ENCODE measurements at places on chromosomes 11 and 22.

DNA sequence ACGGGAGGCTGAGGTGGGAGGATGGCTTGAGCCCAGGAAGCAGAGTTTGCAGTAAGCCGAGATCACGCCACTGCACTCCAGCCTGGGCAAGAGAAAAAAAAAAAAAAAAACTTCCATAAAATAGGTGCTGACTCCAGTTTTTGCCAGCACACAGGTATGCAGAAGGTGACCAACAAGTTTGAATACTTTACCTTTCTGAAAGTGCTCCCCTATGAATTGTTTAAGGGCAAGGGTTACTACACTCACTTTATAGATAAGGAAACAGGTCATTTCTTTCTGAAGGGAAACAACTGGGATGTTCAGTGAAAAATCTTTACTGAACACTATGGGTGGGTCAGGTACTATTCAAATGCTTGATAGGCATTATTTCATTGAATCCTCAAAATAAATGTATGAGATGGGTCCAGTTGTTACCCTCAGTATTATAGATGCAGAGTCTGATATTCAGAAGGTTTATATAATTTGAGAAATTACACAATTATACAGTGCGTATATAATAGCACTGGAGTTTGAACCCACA, 538.5 kb downstream of the INSC start:
- DNase-seq = no peak

DNA sequence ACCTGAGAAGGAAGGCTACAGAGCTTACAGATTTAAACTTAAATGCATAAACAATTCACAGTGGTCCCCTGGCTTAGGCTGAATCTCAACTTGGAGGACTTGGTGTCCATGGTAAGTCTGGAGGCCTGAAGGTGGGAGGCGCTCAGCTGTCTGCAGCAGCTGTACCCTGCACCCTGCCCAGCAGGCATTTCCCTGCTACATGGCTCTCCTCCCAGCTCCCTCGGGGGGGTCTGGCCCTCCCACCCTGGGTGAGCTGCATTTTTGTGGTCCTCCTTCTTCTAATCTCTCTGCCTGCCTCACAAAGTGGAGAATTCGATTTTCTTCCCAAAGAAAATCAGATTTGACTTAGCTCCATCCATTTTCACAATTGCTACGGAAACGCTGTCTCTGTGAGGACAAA, 273.2 kb downstream of the KIRREL3 start:
- DNase-seq = no peak

DNA sequence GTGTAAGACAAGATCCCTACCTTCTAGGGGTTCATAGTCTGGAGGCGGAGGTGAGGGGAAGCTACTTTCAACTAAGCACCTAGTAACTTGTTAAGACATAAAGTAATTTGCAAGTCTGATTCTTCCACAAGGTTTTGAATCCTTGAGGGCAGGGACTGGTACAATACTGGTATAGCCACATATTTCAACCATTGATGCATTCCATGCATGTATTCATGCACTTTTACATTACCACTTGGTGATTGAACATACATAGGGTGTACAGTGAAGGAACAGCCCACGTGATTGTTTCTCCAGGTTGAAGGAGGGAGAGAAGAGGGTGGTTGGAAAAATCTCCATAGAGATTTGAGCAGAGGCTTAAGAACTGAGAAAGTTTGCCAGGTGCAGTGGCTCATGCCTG, 62.0 kb upstream of the PAX6 start:
- no peak for DNase-seq

DNA sequence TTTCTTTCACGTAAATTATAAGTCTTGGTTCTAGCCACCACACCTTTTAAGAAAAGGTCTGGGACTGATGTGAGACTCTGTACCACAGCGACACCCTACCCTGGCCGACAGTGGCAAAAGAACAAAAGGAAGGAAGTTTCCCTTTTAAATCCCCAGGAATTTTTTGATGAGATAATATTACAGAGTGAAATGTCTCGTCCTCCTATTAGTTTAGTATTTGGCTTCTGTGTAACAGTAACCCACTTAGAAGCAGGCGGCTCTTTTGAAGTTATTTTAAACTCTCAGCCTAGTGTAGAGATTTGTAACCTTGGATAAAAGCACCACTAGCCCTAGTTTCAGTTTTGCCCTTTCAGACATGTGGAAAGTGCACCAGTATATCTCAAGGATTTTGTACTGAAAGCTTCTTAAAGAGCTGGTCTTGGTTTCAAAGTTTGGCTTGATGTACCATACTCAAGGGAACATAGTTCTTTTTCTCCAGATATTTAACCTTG, 84.1 kb downstream of the C22orf31 start:
- peak; percentile 34 for DNase-seq

DNA sequence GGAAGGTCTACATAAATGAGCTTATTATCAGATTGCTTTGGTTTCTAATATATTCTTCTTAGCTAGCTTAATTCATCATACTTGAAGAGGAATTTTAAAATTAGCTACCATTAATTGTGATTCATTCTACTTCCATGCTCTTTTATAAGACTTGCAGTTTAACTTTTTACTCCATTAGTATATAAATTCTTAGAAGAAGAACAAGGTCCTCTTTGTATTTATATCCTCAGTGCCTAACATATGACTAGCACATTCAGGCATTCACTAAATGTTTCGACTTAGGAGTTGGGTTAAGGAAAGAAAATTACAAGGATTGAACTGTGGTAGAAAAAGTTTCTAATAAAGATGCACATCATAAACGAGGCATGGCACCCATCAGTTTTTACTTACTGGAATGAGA, 1135.5 kb downstream of the JRKL start:
- no peak for DNase-seq

GRCh38 chr11:1207401-1208143, 15.3 kb upstream of the MUC5B start:
- DNase-seq = no peak

- peak; percentile 24 for DNase-seq
These were observed 602 bp downstream of the NAT10 start for GRCh38 chr11:34105957-34106504.

DNA sequence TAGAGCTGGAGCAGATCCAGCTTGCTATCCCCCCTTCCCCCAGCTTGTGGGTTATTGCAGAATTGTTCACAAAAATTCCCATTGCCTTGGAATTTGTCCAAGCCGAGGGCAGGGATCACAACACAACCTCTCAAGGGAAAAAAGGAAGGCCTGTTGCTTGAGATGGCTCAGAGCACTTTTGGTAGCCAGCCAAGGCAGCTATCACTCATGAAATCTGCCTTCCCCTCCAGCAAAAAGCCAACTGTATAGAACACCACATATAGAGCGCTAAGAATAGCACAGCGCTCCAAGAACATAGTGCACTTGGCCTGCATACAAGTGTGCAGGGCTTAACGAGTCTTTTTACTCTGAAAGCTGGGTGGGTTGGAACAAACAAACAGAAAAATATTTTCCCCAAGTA, 46.2 kb downstream of the FAM83F start:
- peak; percentile 27 for DNase-seq

GRCh38 chr11:74371269-74372052, 26.8 kb downstream of the PGM2L1 start:
- peak; percentile 95 for DNase-seq

GRCh38 chr11:126431401-126432064, 76.0 kb downstream of the ST3GAL4 start:
- peak; percentile 83 for DNase-seq

- no peak for DNase-seq
These were observed 213.1 kb downstream of the LRRC4C start for GRCh38 chr11:41246399-41246745.

GRCh38 chr22:26161746-26162145, 7.5 kb upstream of the SEZ6L start:
- no peak for DNase-seq

DNA sequence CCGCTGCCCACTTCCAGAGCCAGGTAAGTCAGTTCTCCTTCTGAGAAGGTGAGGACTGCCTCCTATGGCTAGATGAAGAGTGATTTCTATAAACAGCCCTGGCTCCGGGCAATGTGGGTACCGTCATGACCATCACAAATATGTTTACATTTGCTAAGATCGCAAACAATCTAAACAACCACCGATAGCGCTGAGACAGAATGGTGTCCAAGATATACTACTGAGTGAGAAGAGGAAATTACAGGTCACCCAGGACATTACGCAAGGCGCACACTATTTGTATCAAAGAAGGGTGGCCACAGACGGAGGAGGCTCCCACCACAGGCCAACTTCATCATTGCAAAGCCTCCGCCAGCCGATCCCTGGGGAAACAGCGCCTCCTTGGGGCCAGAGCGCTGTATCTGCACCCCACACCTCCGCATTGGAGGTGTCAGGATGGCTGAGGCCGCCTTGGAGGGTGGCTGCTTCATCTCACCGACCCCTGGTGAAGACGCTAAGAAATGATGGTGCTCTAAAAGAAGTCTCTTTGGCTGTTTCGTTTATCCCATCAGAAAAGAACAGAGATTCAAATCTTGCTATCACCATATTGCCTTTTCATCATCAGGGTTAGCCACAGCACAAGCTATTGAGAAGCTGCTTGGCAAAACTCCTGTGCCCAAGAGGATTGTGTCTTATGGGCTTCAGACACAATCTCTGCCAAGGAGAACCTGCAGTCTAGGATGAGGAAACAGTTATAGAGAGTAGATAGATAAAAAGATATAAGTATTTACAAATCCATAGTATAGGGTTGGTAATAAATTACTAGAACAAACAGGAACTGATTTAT, 12.3 kb upstream of the ASRGL1 start:
- peak; percentile 51 for DNase-seq

- no peak for DNase-seq
These were observed 32.4 kb upstream of the CD44 start for GRCh38 chr11:35106595-35106994.

DNA sequence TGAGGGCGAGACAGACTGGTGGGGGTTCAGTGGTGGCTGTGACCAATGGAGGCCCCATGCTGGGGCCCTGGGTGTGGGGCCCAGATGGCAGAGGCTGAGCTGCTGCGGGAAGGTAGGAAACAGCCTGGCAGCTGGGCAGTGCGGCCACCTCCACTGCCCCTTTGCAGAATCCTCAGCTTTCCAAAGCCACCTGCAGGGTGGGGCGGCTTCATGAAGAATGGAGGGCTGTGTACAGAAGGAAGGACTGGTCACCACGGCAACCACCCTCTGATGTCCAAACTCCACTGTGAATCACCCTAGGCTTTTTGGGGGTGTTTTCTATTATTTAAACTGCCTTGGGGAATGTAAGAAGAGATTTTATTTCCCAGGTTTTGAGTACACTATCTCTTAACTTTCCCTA, 166.3 kb upstream of the NAV2 start:
- DNase-seq = no peak

DNA sequence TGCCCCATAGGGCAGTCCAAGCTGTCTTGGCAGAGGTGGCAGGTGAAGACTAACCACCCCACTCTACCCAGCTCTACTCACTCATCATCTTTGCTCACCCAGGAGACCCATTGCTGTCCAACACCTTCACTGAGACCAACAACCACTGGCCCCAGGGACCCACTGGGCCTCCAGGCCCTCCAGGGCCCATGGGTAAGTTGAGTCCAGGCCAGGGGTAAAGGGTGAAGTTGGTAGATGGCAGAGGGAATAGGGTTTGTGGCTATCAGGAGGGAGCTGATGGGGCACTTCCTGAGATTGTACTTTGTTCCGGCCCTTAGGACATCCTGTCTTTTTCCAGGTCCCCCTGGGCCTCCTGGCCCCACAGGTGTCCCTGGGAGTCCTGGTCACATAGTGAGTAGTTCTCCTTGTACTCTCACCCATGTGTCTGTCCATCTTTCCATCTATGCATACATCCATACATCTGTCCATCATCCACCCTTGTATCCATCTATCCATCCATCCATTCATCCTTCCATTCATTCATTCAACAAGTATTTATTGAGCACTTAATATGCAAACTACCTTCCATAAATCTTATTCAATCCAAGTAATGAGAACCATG, 27.7 kb downstream of the EMID1 start:
- DNase-seq = no peak

GRCh38 chr11:87662287-87662686, 513.0 kb downstream of the RAB38 start:
- no peak for DNase-seq

DNA sequence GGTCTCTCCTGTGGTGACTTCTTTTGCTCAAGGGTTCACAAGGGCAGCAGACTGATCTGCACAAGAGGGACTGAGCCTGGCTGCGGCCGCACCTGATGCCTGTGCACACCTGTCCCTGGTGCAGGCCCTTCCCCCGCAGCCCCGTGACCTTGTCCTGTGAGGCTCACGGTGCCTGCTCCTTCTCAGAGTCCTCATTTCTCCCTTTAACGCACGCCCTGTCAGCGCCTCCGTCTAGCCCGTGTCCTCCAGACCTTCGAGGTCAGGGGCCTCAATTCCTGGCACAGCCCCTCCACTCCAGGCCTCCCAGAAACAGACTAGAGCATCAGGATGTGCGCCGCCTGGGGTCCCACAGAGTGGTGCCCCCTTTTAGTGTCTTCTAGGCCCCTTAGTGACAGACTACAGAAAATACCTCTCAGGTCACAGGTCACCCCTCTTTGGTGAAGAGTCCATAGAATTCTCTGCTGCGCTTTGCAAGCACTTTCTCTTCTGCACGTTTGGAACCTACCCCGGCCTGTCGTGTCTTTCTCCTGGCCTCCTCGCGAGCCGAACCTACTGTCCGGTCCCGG, 1.0 kb upstream of the DRD4 start:
- no peak for DNase-seq
